Kidney epithelial cell (primary cell): ENCODE measurements at places on chromosomes 2 and 18.

DNA sequence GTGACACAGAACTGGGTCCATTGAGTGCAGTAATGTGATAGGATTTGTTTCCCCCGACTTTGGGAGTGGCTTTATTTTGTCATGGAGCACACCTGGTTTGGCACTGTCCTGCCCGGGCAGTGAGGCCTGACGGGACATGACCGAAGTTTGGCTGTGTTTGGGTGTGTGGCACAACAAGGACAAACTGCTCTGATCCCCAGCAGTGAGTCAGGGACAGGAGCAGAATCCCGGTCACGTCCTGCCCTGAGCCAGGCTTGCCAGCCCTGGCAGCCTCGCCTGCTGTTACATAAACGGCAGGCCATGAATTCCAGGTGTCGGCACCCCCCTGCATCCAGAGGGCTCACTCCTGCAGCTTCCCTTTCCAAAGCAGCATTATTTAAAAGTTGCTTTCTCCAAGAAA is 45.7 kb downstream of the IMPA2 start:
- DNase-seq = no peak

DNA sequence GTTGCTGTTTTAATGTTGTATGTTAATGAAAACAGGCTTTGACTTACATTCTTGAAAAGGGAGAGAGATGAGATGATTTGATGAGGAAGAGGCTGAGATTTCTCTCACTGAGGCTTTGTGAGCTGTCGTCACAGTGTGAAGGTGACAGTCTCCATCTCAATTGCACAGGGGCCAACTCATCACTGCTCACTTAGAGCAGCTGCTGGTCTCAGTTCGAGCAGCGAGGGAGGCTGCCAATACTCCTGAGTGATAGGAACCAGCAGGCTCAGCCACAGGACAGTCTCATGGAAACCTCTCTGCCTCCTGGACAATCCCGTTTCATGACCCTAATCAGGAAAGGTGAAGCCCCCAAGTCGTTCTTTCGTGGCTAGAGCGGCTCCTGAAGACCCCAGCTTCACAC is 170.7 kb upstream of the SOX11 start:
- DNase-seq = no peak

GRCh38 chr2:48248251-48248933 is 281.6 kb upstream of the STON1 start:
- DNase-seq = peak; percentile 78

GRCh38 chr2:38073211-38074057 is 2.5 kb downstream of the CYP1B1 start:
- no peak for DNase-seq

DNA sequence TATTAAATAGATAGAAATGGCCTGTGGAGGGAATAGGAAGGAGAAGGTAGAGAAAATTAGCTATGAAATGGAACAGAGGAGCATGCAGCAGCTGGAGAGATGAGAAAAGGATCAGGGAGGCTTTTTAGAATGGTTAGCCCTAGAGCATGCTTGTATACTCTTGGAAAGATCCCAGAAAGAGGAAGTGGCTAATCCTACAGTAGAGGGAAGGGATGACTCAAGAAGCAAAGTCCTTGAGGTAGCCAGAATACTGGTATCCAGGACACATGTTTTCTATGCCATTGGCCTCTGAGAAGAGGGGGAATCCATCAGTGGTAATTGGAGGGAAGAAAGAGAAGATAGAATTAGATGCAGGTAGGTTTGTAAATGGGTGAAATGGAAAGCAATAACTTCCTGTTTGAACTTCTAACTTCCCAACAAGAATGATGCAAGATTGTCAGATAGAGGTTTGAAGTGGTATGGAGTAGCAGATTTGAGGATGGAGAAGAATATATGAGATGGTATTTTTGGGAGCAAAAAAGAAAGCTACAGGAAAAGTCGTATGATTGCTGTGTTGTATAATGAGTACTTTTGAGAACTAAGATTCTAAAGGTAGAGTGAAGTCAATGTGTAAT is 17.1 kb upstream of the OSBPL6 start:
- DNase-seq = no peak

DNA sequence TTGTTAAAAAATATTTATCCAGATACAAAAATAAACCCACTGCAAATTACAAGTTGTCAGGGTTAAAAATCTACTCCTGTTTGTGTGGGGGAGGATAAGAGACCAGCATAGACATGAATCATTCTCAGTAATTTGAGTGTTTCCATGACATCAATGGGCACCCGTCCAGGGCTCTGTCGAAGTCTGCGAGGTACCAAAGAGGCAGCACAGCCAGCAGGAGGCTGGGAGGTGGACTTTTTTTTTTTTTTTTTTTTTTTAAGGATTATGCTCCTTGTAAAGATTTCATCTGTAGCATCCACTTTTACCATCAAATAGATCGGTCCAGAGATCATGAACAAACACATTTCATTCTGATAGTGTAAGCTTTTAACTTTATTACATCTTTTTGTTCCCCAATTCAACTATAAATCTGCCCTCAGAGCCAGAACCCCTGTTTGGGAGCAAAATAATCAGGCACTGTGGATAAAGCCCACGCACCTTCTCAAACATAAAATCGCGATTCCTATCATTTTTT is 182.0 kb downstream of the TCF4 start:
- DNase-seq = peak; percentile 81

GRCh38 chr2:212912445-212913103 is 238.8 kb downstream of the IKZF2 start:
- peak; percentile 34 for DNase-seq

- DNase-seq = no peak
These were observed 1023.0 kb upstream of the ACVR2A start for GRCh38 chr2:146821836-146822316.

DNA sequence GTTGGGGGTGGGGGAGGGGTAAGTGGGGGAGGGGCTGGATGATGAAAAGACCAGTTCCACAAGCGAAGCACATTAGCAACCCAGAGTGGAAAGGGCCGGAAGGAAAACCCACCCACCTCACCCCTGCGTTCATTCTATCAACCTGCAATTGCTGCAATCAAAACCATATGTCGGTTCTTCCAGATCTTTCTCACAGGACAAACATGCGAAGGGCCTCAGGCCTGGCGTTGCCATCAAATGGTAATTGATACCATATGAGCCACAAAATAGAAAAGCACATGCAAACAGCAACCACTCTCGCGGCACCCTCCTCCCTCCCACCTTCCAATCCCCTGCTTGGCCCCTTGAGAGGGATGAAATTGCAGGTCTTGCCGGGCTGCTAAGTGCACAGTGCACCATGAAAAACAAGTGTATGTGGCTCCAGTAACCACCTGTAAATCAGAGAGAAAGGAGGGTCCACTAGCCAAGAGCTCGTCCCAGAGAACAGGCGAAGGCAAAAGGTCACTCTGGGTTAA is 287.5 kb downstream of the TCF4 start:
- DNase-seq = no peak

- DNase-seq = no peak
These were observed 34.7 kb downstream of the ROCK2 start for GRCh38 chr2:11309706-11310105.

- no peak for DNase-seq
These were observed 143.0 kb downstream of the AQP4 start for GRCh38 chr18:26722565-26722931.

DNA sequence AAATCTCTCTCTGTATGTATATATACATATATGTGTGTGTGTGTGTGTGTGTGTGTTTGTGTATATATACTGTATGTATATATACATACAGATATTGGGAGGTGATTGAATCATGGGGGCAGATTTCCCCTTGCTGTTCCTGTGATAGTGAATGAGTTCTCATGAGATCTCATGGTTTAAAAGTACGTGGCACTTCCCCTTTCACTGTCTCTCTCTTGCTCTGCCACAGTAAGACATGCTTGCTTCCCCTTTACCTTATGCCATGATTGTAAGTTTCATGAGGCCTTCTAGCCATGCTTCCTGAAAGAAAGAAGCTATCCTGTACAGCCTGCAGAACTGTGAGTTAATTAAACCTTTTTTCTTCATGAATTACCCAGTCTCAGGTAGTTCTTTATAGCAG is 18.8 kb upstream of the CCDC195 start:
- DNase-seq = no peak

GRCh38 chr18:50569930-50570329 is 10.0 kb downstream of the MAPK4 start:
- no peak for DNase-seq

DNA sequence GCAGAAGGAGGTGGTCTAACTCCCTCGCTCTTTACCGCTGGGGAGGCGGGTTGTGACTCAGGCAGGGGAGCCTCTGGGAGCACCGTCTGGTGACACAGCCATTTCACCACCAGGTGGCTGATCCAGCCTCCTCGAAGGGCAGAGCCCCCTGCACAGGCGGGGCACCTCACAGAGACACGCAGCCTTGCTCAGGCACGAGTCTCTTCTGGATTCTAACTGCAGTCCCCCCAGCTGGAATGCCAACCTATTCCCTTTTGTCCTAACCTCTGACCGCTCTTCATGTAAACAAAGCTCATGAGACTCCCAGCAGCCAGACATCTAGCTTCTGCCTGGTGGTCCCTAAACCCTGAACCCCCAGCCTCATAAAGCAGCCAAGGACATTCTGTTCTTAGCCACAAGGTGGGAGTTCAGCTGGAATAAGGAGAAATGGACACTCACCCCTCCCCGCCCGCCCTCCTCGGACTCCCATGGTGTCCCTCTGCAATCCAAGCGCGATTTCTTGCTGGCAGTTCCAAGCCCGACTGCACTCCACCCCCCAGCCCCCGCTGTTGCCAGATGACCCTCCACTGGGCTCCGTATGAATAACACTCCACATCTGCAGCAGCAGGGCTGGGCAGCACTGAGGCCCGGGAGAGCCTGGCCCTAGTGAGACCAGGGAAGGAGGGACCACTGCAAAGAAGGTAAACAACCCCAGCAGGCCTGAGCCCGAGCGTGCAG is 84.3 kb downstream of the TNS1 start:
- no peak for DNase-seq

DNA sequence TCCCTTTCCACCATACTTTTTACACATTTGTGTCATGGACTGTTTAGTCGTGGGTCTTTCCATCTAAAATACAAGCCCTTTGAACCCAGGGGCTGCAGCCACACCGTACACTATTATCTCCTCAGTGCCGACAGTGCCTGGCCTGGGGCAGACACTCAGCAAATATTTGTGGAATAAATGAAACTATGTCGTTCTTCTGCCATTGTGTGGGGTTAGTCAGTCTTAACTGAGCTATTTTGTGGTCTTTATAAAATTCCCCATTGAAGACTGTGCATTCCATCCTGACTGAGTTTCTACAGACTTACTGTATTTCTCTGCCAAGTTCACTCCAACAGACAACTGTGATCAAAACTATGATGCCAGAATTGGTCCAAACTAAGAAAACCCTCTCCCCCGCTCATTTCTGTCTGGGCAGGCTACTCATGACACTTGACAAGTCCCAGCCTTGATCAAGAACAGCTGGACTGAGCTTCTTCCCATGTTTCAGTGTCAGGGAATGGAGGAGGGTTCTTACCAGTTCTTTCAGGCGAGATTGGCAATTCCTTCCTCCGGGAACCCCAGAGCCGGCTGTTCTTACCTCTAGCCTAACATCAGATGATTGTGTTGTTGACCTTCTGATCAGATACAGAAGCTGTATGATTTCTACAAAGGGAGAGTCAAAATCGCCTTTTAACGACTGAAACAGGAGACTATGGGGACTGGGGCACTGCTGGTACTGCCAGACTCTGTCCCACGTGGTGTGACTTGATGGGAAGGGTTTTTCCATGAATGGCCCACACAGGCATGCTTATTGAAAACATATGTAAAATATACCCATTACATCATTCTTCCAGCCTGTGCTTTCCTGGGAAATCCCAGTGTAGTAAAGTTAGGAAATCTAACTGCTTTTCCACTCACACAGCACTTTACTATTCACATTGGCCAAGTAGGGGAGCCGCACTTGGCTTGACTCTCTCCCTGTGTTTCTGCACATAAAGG is 77.4 kb upstream of the NPAS2 start:
- DNase-seq = peak; percentile 82

DNA sequence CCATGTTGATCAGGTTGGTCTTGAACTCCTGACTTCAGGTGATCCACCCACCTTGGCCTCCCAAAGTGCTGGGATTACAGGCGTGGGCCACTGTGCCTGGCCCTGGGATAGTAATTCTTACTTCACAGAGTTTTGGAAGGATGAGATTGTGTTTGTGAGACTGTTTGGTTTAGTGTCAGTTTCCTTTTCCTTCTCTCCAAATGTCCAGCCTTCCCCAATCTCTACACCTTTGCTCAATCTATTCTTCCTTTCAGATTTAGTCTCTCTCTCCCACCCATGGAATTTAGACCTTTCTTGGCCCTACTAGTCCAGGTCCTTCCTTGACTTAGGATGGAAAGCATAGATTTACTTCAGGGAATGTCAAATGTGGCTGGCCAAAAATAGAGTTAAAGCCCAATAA is 12.2 kb upstream of the IL1A start:
- DNase-seq = no peak

DNA sequence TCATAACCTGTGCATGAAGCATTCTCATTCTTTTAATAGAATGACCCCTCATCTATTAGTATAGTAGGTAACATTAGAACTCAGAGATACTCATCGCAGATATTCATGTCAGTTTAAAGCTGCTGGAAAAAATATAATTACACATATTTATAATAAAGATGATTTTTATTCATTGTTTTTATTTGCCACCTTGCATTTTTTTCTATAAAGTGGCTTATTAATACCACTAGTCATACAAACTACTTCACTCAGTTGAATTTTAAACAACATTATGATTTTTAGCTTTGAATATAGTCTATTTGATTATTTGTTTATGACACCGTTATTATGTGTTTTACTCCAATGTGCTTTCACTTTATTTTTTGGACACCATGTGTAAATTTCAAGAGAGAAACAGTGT is 23.9 kb upstream of the GULP1 start:
- DNase-seq = no peak
